ENCODE measurements at places on chromosomes 13 and 19.

DNA sequence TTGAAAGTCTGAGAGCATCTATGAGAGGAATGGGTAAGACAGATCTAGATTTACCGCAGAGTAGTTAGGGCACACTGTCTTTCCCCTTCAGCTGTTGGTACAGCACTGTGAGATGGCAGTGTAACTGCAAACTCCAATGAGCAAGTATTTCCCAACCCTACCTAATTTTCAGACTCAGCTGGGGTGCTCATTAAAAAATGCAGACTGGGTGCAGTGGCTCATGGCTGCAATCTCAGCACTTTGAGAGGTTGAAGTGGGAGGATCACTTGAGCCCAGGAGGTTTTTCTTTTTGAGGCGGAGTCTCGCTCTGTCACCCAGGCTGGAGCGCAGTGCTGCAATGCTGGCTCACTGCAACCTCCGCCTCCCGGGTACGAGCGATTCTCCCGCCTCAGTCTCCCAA is 12.6 kb downstream of the QPCTL start:
- no peak for DNase-seq

GRCh38 chr13:102830646-102831045 is 15.2 kb upstream of the ERCC5 start:
- no peak for DNase-seq

GRCh38 chr19:4602173-4602788 is 37.0 kb upstream of the TNFAIP8L1 start:
- no peak for DNase-seq

GRCh38 chr13:89401264-89401675 is 1730.1 kb downstream of the SLITRK5 start:
- DNase-seq, result peak; percentile 16

DNA sequence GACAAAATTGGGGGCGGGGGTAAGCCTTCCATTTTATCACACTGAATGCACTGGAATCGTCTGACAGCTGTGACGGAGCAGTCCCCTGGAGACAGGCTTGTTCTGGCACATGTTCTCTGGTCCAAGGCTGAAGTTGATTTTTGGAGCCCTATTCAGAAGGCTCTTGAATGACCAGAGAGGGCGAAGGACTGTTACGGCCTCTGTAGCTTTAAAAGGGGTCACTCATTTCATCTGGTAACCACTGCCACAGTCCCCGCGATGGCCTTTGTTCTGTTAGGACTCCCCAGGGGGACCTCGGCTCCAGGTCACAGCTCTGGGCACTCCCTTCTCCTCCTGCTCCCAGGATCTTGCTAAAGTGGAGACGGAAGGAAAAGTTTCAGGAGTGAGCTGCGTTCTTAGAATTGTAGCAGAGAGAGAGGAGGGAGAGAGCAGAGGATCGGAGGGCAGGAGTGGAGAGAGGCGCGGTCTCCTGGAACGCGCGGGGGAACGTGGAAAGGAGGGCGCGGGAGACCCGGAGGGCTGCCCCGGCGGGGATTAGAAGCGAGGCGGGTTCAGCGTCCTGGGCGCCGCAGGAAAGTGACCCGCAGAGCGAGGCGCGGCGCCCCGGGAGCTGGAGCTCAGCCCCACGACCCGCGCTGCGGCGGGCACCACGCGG is 134.3 kb upstream of the MYO16 start:
- DNase-seq, result no peak

DNA sequence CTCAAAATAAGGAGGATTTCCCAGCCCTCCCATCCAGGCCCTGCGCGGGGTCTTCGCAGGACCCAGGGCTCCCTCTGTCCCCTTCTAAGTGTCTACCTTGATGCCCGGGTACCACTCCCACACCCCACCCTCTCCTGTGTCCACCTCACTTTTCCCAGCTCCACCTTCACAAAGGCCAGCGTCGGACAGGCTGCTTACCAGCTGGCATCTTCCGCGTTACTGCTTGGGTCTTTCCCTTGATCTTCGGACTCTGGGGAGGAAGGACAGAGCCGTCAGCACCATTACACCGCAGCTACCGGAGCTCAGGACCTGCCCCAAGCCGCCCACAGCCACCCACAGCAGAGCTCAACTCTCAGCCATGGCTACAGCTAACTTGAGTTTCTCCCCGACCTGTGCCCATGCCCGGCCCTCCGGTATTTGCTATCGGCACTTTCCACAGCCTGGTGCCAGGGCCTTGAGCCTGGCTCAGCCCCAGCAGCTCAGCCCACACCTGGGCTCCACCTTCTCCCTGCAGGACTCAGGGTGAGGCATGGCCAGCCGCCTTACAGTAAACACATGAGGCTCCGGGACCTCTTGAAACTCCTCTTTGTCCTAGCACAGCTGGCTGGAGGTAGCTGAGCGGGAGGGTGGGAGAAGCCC is 3.8 kb downstream of the C13orf46 start:
- DNase-seq, result no peak

DNA sequence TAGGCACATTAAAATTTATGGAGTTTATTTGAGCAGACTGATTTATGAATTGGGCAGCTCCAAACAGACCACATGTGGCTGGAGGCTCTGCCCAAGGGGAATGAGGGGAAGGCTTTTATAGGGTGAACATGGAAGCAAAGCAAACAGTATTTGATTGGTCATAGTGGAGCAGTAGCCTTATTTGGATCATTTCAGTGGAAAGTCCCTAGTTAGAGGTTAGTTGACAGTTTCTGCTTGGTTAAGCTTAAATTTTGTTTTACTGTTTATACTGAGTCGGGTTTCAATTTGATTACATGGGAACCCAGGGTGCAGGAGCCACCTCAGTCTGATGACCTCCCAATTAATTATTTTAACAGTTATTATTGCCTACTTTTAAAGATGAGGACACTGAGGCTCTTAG is 140.5 kb downstream of the NDFIP2 start:
- DNase-seq, result no peak

GRCh38 chr19:10546817-10547216 is 3.1 kb downstream of the ATG4D start:
- DNase-seq, result no peak

- DNase-seq, result no peak
Measured at GRCh38 chr13:112362021-112362420, 14.1 kb upstream of the SPACA7 start.

DNA sequence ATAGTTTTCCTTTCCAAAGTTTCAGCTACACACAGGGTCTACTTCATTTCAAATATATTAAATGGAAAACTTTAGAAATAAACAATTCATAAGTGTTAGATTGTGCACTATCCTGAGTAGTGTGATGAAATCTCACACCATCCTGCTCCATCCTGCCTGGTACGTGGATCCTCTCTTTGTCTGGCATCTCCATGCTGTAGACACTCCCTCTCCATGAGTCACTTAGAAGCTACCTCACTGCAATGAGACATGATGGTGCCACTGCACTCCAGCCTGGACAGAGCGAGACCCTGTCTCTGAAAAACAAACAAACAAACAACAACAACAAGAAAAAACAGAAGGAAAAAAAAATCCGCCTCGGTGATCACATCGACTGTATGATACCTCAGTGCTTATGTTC is 191.8 kb downstream of the PCCA start:
- no peak for DNase-seq

GRCh38 chr13:33678906-33679657 is 138.9 kb upstream of the RFC3 start:
- DNase-seq, result no peak

GRCh38 chr19:5104871-5105351 is 136.0 kb downstream of the KDM4B start:
- DNase-seq, result no peak

- DNase-seq, result no peak
Measured at GRCh38 chr13:41428155-41428554, 29.2 kb upstream of the RGCC start.

GRCh38 chr13:99962242-99962641 is 9.3 kb downstream of the ZIC5 start:
- no peak for DNase-seq

- DNase-seq, result no peak
Measured at GRCh38 chr13:107170270-107170931, 602.5 kb upstream of the ARGLU1 start.

DNA sequence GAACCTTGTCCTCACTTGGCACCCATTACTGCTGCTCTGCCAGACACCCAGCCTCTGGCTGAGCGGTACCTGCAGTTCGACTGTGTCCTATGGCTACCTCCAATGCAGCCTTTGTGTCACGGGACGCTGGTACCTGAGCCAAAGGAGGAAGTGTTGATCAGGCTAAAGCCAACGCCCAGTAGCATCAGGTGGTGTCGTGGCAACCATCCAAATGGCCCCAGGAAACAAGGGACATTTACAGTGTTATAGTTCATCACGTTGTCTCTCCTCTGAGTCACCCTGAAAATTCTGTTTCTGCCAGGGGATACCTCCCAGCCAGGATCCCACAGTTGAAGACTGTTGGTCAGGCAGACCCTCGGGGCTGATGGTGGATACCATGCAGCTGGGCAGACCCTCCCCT is 10.1 kb downstream of the RHPN2 start:
- no peak for DNase-seq

DNA sequence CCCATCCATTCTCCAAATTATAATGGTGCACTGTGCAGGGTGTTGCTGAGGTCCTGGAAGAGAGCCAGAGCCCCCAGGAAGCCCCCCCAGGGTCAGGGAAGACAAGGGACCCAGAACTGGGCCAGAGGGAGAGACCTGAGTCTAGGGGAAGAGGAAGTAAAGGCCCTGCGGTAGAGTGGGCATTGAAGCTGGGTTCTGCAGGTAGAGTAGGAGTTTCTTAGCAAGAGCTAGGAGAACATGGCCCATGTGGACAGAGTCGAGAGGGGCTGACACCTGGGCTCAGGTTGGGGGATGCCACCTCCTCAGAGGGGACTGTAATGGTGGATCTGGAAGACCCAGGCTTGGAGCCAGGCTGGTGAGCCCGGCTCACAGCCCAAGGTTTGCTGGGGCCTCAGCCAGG is 17.0 kb upstream of the ONECUT3 start:
- DNase-seq, result no peak

GRCh38 chr19:55251341-55252081 is 7.3 kb downstream of the PPP6R1 start:
- no peak for DNase-seq

- DNase-seq, result peak; percentile 32
Measured at GRCh38 chr13:73259061-73260017, 200.5 kb downstream of the KLF5 start.

GRCh38 chr13:114309806-114310410 is 4.4 kb upstream of the CHAMP1 start:
- no peak for DNase-seq

- peak; percentile 95 for DNase-seq
Measured at GRCh38 chr19:11155373-11156120, at the start of gene SPC24. Gene SPC24 (minus strand): TSS chr19:11155782. CDS start chr19:11155776, 6 bp downstream.

DNA sequence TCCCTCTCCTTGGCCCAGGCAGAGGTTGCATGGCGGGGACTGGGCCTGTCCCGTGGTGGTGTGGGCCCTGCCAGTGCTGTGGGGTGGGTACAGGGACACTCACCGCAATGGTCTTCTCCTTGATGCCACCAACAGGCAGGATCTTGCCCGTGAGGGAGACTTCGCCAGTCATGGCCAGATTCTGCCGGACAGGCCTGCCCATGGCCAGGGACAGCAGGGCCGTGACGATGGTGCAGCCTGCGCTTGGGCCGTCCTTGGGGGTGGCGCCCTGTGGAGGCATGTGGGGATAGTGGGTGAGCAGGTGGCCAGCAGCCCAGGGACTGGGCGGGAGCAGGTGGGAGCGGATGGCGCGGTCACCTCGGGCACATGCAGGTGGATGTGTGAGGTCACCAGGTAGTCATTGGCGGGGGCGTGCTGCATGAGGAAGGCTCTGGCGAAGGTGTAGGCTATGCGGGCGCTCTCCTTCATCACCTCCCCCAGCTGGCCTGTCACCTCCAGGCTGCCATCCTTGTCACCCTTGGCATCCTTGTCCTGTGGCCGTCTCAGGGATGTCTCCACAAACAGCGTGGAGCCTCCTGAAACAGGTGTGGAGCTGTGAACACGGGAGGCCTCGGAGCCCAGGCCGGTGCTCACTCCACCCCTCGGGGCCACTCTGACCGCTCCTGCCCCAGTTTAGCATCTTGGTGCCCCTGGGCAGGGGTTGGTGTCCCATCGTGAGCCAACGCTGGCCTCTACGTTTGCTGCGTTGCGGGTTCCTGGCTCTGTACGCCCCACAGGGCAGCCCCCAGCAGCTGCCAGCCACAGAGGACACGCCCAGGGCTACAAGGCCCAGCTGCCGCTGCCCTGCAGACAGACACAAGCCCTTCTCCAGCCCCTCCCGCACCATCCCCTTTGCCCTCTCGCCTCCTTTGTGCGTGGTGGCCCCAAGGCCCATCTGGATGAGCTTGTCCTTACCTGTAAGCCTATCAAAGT is 3.4 kb downstream of the RPL36 start:
- no peak for DNase-seq

DNA sequence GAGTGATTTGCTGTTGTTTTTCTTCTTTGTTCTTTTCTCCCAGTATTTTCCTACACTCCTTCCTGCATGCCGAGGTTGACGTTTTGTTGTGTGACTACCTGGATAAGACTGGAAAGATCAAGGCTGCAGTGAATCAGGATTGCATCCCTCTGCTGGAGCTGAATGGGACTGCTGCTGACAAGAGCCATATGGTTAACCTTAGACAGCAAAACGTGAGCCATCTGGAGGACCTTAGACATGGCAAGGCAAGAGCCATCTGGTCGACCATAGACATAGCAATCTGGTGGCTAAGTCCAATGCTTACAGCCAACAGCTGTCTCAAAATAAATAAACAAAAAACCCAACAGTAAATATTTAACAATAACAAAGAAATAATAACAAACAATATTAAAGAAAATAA is 42.6 kb upstream of the ZNF91 start:
- DNase-seq, result no peak

DNA sequence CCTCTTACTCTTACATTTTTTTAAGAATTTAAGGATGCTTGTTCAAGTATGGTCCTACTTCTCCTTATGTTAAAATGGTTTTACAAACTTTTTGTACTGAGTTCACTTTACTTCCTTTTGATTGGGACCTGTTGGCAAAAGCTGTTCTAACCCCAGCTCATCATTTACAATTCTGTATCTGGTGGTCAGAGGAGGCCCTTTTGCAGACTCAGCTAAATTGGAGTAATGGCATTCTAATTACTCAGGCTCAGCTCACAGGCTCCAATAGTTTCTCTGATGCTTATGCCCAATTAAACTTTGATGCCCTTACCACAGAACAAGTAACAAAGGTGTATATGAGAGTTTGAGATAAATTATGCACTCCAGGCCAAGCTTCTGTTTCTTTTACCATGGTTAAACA is 1632.0 kb downstream of the UQCRFS1 start:
- DNase-seq, result no peak

DNA sequence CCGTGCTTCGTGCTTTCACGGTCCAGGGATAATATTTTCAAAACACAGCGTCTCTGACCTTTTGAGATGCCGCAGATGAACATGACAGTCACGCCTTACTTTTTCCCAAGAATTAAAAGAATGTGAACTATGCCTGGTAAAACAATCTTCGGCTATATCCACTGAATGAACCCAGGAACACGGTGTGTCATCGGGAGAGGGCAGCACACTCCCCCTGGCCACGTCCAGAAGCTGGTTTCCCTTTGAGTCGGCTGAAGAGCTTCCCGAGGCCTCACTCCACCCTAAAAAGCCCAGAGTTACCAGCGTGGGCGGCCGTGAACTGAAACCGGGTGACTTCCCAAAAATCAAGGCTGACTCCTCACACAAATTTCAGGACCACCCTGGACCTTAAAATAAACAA is 22.9 kb upstream of the SHISA2 start:
- no peak for DNase-seq

GRCh38 chr13:37657134-37657533 is 58.6 kb upstream of the POSTN start:
- no peak for DNase-seq

Measured in fibroblast of skin of left biceps (primary cell).